ENCODE measurements at places on chromosomes 2 and 18.

GRCh38 chr18:78883501-78883900, 96.1 kb upstream of the SALL3 start:
- no peak for DNase-seq

- no peak for DNase-seq
These were observed 83.1 kb upstream of the KLF7 start for GRCh38 chr2:207248702-207249377.

DNA sequence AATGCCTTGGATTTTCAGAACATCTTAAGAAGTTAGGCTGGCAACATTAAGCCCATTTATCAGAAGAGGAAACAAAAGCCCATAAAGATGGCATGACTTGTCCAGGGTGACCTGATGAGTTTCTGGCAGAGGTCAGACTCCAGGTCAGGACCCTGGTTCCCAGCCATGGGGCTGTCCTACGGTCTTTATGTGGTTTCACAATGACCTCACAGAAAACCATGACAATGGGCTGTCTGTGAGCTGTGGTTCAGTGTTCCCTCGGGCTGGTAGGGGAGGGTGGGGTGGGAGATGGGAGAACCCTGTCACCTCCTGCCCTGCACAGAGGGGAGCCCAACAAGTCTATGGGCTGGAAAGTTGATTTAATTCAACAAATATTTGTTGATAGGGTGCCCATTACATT, 101.8 kb downstream of the LOXHD1 start:
- DNase-seq: no peak

- DNase-seq: no peak
These were observed 76.8 kb downstream of the CEP192 start for GRCh38 chr18:13067966-13068365.

GRCh38 chr2:204004912-204005311, 68.3 kb downstream of the ICOS start:
- no peak for DNase-seq
